Stimulated activated CD8-positive, alpha-beta memory T cell treated with anti-CD3 and anti-CD28 coated beads, Interleukin-4, amount 100 ng/mL, for 1 hour (primary cell): ENCODE measurements at places on chromosomes 13 and 19.
A peak's percentile ranks its signal among the peaks of the same experiment; 100 is the strongest.

- DNase-seq = no peak
Measured at GRCh38 chr13:108551674-108552073, 77.7 kb upstream of the MYO16 start.

DNA sequence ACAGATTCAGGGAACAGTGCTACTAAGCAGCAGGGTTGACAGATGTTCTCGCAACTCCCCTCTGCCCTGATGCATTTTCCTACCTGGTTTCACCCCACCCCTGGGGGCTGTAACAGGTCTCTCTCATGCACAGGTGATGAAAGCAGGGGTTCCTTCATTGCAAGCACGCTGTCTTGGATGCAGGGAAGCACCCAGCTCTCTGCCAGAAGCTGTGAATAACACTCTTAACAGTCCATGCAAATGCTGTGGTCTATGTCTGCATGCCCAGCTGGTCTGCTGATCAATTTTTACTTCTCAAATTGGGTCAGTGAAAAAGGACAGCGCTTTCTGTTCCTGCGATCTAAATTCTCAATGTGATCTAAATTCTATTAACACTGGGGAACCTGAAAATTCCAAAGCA lies 246.3 kb upstream of the TSHZ3 start:
- no peak for DNase-seq

DNA sequence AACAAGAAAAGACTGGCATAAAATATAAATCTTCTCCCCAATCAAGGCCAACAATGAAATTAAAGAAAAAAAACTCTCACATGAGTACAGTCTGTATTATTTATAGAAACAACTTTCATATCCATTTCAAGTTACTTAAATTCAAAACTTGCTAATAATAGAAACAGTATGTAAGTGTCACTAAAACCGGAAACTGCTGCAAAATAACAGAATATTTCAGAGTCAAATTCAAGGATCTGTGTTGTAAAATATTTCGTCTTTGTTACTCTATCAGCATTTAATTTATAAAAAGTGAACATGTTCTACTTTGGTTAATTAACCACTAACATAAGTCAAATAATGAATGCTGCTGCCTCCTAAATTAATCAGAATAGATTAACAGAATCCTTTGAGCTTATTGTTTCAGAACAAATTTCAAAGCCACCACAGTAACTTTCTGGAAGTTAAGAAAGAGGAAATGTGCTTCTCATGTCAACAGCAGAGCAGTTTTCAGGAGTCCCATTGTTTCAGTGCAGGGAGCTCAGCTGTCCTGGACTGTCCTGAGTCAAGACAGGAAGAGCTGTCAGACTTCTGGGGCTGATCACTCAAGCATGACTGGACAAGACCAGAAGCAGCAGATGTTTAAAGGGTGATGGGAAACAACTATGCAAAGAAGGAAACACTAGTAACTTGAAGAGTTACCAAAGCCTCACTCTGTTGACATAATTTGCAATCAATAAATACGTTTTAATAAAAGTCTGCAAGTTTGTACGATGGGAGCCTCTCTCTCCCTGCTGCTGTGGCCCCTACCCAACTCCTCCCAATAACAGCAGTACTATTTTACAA lies 76.9 kb downstream of the FOXO1 start:
- no peak for DNase-seq

GRCh38 chr13:49146950-49147355 lies 73.2 kb upstream of the MLNR start:
- no peak for DNase-seq

DNA sequence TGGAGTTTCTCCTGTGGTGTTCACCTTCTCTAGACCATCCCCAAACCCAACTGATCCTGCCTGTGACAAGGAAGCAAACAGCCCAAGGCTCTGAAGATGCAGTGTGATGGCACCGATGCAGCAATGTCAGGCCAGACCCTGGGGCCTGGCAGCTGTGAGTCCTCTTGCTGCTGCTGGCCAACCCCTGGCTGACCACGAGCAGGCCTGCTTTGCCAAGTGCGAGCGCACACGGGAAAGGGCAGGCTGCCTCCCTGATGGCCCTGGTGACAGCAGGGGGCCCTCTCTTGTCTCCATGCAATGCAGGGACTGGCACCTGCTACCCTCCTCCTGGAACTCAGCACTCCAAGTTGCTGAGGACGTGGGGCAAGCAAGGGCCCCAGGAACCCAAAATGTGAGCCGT lies 5.4 kb upstream of the VSTM2B start:
- DNase-seq = no peak

DNA sequence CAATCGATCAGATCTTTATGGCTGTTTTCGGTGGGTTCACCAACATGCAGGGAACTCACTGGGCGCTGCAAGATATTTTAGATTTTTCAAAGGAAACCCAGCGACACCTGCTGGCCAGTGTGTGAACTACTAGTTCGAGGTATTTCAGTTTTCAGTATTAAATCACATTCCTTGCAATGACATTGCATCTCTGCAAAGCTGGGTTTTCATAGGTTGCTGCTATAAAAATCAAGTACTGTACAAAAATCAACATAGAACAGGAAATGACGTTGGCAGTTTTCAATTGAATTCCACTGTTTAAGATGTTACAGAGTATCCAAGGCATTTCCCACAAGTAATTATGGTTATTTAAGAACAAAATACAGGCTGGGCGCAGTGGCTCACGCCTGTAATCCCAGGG lies 17.6 kb downstream of the LIG1 start:
- DNase-seq = peak; percentile 53

DNA sequence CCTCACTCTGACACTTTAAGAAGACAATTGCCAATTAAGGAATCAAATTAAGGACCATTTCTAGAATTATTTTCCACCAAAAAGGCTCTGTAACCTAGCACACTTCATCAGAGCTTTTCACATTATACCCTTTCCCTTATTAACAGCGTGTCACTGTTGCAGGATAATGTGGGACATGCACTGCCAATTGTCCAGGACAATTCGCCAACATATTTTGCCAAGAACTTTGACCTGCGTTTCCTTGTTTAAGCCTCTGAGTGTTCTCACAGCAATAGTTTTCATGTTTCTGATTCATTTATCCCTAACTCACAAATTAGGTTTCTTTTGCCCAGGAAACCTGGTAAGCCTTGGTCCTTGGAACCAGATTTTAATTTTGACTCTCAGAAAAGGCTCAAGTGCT lies 13.3 kb downstream of the COL4A1 start:
- DNase-seq = no peak

DNA sequence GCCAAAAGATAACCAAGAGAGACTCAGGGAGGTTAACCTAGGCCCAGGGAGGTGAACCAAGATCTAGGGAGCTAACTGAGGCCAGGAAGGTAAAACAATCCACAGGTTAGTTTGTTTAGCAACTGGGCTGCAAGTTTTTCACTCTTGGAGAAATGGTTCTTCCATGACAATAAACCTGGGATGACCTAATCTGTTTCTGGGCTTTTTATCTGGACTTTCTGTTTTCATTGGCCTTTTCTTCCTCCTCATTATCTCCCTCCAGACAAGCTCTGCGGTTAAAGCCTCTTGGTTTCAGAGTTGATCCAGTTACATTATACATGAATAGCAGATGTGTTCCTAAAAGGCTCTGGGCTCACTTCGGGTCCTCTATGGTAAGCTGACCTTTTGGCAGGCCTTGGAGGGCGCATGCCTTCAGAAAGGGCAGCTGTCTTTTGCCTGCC lies 44.2 kb downstream of the PCDH8 start:
- DNase-seq = no peak

DNA sequence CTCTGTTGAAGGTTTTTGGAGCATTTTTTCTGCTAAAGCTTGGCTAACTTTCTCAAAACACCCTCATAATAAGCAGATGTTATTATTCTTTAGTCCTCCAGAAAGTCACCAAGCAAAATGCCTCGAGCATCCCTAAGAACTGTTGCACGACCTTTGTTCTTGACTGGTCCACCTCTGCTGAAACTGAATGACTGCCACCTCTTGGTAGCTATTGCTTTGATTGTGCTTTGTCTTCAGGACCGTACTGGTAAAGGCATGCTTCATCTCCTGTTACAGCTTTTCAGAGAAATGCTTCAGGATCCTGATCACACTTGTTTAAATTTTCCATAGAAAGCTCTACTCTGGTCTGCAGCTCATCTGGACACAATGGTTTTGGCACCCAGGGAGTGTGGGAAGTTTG lies 254.8 kb downstream of the DCT start:
- DNase-seq = no peak

GRCh38 chr19:3278294-3278693 lies 53.8 kb downstream of the CELF5 start:
- no peak for DNase-seq

DNA sequence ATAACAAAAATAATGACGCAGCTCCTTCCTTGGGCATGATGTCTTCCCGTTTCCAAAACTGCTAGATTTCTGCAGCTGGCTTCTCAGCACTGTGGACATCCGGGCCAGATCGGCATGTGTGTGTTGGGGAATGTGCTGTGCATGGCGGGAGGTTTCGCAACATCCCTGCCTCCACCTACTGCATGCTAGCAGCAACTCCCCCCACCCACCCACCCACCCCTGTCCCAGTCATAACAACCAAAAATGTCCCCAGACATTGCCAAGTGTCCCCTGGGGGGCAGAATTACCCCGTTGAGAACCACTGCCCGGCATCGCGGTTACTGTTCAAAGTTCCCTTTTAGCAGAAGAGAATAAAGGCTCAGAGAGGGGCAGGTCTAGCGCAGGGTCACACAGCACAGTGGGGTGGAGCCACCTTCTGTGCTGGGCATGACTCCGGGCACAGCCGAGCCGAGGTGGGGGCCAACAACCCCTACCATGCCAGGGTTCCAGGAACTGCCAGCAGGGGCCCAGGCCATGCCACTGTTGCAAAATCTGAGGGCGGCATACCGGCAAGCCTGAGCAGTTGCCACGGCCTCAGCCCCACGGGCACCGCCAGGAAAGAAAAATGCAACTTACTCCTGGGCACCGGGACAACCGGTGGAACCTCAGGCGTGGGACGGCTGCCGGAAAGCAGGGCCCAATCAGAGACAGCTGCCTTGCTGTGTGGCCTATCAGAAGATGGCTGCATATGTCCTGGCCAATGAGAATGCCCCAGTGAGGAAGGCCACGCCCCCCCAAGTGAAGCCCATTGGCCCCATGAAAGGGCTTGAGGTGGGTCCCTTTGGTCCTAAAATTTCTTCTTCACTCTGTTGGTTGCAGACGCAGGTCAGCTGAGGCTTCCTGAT lies 22.5 kb upstream of the NFIC start:
- DNase-seq = no peak

- no peak for DNase-seq
Measured at GRCh38 chr19:2035590-2035991, 15.5 kb downstream of the MKNK2 start.

GRCh38 chr13:44758630-44759383 lies 182.7 kb upstream of the TSC22D1 start:
- no peak for DNase-seq

- DNase-seq = no peak
Measured at GRCh38 chr19:41930926-41931592, 2.8 kb upstream of the ERFL start.

DNA sequence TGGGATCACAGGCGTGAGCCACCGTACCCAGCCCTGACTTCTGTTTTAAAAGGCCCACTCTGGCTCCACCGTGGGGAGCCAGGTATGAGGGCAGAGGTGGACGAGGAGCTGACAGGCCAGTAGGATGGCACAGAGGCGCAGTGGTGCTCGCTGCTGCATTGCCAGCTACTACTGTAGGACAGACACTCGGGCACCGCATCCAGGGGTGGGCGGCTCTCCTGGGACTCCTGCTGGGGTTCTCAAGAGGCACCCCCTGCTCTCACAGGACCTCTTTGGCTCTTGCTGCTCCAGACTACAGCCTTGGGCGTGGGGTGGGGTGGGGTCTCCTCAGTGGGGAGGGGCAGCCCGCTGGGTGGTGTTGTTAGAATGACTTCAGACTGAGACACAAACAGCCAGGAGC lies 53.4 kb downstream of the LATS2 start:
- DNase-seq = no peak

GRCh38 chr13:30159446-30159839 lies 147.9 kb downstream of the KATNAL1 start:
- no peak for DNase-seq

DNA sequence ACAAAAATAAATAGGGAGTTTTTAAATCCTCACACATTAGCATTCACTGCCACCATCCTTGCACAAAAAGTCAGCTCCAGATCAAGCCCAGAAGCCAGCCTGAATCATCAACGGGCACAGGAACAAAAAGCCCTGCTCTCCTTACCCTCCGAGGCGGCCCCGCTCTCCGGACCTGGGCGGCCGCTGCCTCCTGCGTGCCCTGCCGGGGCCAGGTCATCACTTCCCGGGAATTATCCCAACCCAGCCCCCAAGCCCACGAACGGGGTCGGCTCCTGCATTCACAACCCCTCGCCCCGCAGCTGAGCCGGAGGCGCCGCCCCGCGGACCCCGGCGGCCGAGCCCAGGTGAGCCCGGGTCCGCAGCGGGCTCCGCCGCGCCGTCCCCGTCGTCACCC lies 754 bp downstream of the DNAJB1 start:
- no peak for DNase-seq

DNA sequence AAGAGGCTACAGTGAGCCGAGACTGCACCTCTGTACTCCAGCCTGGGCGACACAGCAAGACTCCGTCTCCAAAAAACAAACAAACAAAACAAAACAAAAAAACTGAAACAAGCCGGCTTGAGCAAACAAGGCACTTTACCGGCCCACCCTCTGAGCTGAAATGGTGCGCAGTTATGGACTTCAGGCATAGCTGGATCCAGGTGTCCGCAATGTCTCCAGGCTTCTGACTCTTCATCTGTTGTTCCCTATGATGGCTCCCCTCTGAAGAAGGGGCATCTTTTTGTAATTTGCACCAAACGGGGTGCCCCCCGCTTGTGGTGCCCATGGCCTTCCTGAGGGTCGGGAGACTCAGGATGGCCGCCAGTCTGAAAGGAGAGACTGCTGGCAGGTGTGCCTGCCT lies 6.2 kb downstream of the C2CD4C start:
- no peak for DNase-seq

- DNase-seq = no peak
Measured at GRCh38 chr19:14063105-14063504, 1.2 kb upstream of the PALM3 start.

GRCh38 chr19:32406161-32407003 lies 812 bp downstream of the DPY19L3 start:
- DNase-seq = no peak

DNA sequence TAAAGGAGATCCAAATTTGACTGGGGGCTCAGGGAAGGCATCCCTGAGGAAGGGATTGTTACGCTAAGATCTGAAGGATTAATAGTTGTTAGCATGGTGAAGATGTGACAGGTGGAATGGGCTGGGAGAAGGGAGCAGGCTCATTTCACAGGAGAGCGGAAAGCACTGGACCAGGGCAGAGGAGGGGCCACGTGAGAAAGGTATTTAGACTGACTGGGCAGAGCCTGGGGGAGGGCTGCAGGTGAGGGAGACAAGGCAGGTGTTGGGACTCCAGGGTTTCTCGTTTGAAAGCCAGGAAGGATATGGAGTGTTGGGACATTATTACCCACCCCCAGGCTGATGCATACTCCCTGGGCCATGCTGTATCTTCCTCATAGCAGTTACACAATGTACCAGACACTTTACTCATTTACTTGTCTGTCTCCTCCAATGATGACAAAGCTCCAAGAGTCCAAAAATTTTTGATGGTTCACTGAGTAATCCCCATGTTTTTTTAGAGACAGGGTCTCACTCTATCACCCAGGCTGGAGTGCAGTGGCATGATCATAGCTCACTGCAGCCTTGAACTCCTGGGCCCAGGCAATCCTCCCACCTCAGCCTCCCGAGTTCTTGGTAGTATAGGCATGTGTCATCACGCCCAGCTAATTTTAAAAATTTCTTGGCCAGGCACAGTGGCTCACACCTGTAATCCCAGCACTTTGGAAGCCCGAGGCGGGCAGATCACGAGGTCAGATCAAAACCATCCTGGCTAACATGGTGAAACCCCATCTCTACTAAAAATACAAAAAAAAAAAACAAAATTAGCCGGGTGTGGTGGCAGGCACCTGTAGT lies 2.3 kb downstream of the TRAPPC6A start:
- no peak for DNase-seq

- no peak for DNase-seq
Measured at GRCh38 chr13:107138486-107138885, 570.5 kb upstream of the ARGLU1 start.
